Naive B cell (primary cell): ENCODE measurements at places on chromosomes 5 and 9.
A peak's percentile ranks its signal among the peaks of the same experiment; 100 is the strongest.

- H3K4me3 ChIP-seq: no peak overlapping the region
- H3K27me3 ChIP-seq: peaks cover 5% of the 10 kb centered on the region
- no peaks in the 10 kb centered on the region for H3K4me1 ChIP-seq
- DNase-seq: no peak
- no peak overlapping the region for H3K27ac ChIP-seq
- H3K36me3 ChIP-seq: no peaks in the 10 kb centered on the region
These were observed 59.0 kb upstream of the BARX1 start for GRCh38 chr9:94014066-94014654.

DNA sequence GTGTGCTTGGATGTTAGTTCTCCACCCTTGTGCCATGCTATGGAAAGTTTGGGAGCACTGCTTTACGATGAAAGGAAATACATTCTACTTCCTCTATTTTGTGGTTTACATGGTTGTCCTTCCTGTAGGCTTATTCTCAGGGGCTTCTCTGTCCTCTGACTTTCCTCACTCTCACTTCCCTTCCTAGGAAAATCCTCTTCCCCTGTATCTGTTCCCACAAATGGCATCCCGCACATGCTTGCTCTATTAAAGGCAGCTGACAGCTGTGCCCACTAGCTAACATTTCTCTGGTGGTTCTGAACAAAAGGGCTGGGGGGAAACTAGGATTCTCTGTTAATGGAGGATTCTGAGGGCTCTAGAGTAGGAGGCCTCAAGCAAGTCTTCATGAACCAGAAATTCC, 52.4 kb downstream of the FAM170A start:
- no peak overlapping the region for H3K4me3 ChIP-seq
- peaks cover 10% of the 10 kb centered on the region for H3K27me3 ChIP-seq
- peaks cover 5% of the 10 kb centered on the region for H3K4me1 ChIP-seq
- no peak overlapping the region for H3K27ac ChIP-seq
- DNase-seq: no peak

- no peaks in the 10 kb centered on the region for H3K27me3 ChIP-seq
- no peak overlapping the region for H3K4me3 ChIP-seq
- no peak overlapping the region for H3K27ac ChIP-seq
These were observed 61.3 kb upstream of the LRRTM2 start for GRCh38 chr5:138936225-138936967.

- no peak overlapping the region for H3K4me3 ChIP-seq
- H3K36me3 ChIP-seq: peaks cover 11% of the 10 kb centered on the region
- H3K4me1 ChIP-seq: no peaks in the 10 kb centered on the region
- peaks cover 20% of the 10 kb centered on the region for H3K27me3 ChIP-seq
These were observed 79.5 kb upstream of the TRIO start for GRCh38 chr5:14063691-14064090.

- H3K27ac ChIP-seq: no peak overlapping the region
- H3K4me3 ChIP-seq: no peak overlapping the region
- no peaks in the 10 kb centered on the region for H3K27me3 ChIP-seq
- DNase-seq: no peak
- H3K4me1 ChIP-seq: no peaks in the 10 kb centered on the region
These were observed 616.6 kb downstream of the GABRG2 start for GRCh38 chr5:162684145-162684544.

GRCh38 chr9:92717201-92718085, 47.2 kb downstream of the BICD2 start:
- H3K27me3 ChIP-seq: no peaks in the 10 kb centered on the region
- no peak overlapping the region for H3K4me3 ChIP-seq
- peaks cover 3% of the 10 kb centered on the region for H3K36me3 ChIP-seq
- no peak for DNase-seq

DNA sequence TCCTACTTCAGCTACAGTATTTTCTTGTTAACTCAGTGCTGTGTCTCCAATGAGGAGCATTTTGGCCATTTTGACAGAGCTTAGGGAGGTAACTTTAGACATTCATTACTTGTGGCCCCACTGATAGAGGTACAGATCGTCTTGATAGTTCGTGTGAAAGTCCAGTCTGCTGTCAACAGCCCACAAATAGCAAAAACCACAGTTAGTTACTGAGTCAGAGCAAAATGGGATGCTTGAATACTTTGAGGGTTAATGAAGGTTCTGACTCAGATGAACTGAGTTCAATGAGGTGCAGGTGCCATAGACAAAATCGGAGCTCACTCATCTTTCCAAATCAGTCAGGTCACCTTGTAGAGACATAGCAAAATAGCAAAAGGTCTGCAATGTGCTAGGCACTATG, 163.1 kb upstream of the TLE4 start:
- H3K36me3 ChIP-seq: no peaks in the 10 kb centered on the region
- H3K27me3 ChIP-seq: no peaks in the 10 kb centered on the region
- H3K27ac ChIP-seq: no peak overlapping the region
- H3K4me1 ChIP-seq: no peaks in the 10 kb centered on the region
- no peak for DNase-seq
- no peak overlapping the region for H3K4me3 ChIP-seq

GRCh38 chr9:100324594-100325200, 28.0 kb downstream of the TEX10 start:
- H3K4me1 ChIP-seq: peaks cover 4% of the 10 kb centered on the region
- peak overlapping the region; percentile 63 for H3K27ac ChIP-seq
- H3K4me3 ChIP-seq: no peak overlapping the region
- no peaks in the 10 kb centered on the region for H3K27me3 ChIP-seq
- H3K36me3 ChIP-seq: no peaks in the 10 kb centered on the region
- peak; percentile 22 for DNase-seq

GRCh38 chr9:14529054-14529453, 164.2 kb downstream of the ZDHHC21 start:
- no peaks in the 10 kb centered on the region for H3K4me1 ChIP-seq
- no peak overlapping the region for H3K27ac ChIP-seq
- H3K27me3 ChIP-seq: no peaks in the 10 kb centered on the region
- no peaks in the 10 kb centered on the region for H3K36me3 ChIP-seq

GRCh38 chr5:82594097-82594496, 315.9 kb upstream of the RPS23 start:
- DNase-seq: no peak
- H3K4me1 ChIP-seq: no peaks in the 10 kb centered on the region
- H3K27ac ChIP-seq: no peak overlapping the region
- no peaks in the 10 kb centered on the region for H3K36me3 ChIP-seq
- no peak overlapping the region for H3K4me3 ChIP-seq

DNA sequence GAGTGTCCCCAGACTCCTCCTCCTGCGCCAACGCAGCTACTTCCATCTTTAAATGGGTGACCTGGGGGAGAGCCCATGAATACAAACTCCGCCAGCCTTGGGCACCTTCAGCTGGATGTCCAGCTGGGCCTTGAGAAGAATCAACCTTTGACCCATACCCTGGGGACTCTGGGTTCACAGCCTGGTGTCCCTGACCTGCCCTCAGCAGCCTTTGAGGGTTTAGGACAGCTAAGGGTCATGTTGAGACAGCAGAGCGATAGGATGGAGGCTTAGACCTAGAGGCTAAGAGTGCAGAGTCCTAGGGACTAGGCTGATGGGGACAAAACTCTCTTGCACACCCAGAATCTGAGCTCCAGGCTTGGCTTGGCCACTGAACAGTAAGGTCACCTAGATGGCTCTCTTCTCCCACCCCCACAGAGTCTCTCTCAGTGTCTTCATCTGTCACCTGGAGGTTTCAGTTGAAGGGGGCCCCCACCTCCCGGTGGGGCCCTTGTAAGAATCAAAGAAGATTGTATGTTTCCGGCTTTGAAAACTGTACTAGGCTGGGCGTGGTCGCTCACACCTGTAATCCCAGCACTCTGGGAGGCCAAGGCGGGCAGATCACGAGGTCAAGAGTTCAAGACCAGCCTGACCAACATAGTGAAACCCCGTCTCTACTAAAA, 6.7 kb upstream of the AQP3 start:
- peaks cover 3% of the 10 kb centered on the region for H3K4me1 ChIP-seq
- H3K4me3 ChIP-seq: no peak overlapping the region
- DNase-seq: no peak
- no peaks in the 10 kb centered on the region for H3K36me3 ChIP-seq
- peaks cover 6% of the 10 kb centered on the region for H3K27me3 ChIP-seq

DNA sequence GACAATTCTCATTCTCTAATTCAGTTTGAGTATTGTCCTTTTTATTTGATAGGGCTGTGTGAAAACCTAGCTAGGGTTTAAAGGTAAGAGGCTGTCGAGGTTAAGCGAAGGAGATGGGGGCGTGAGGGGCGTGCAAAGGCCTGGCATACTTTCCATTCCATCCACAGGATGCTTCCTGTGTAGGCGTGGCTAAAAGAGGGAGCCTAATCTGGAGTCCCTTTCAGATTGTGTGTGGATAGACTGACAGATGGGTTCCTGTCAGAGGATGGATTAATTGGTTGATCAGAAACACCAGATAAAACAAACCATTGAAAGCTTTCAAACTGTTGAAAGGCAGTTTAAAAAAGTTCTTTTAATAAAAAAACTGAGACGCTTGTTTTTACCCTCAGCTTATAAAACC, 1.1 kb upstream of the ELL2 start:
- no peaks in the 10 kb centered on the region for H3K36me3 ChIP-seq
- no peak overlapping the region for H3K4me3 ChIP-seq
- no peak for DNase-seq
- peak overlapping the region; percentile 99 for H3K27ac ChIP-seq
- H3K4me1 ChIP-seq: peaks cover 38% of the 10 kb centered on the region
